ENCODE measurements at places on chromosomes 3 and 15. TPM values are rescaled to one million over a fixed set of nuclear protein-coding genes. Genes with fewer than 3 reads are reported as not detected.

- no peak for DNase-seq
Observed at GRCh38 chr3:143832433-143832832, 15.8 kb downstream of the SLC9A9 start.

DNA sequence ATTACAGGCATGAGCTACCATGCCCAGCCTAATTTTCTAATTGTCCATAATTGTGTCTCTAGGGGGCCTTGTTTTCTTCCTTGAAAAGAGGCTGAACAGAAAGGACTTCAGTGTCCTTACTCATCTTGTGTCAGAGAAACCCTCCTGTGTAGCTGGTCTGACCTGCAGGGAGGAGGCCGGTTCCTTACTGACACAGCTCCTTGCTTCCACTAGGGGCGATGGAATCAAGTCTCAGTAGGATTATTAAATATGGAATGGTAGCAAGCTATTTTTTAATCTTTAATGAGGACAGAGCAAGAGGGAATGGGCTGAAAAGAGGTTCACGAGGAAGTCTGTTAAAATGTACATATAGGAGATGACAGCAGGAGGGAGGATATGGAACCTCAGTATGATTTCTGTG, 8.6 kb downstream of the LPCAT4 start:
- no peak for DNase-seq

MEX3B gene
- 6.4 TPM for total RNA-seq

ROBO2 gene
- 6.1 TPM for total RNA-seq

- no peak for DNase-seq
Observed at GRCh38 chr15:82805994-82806406, at the start of gene FSD2. Gene FSD2 (minus strand): TSS chr15:82806069. CDS start chr15:82787390, 18,679 bp downstream.

DNA sequence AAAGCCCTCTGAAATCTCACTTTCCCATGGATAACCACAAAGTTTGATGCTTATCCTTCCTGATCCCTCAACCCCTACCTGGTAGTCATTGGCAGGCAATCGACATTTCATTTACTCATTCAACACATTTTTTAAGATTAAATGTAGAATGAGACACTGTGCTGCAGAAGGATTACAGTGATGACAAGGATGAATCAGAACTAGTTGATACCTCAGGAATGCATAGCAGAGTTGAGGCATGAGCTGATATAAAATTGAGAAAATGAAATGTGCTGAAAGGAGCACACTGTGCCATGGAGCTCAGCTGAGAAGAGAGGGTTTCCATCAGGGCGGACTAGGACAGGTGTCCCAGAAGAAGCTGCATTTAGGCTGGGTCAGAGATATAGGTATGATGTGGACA, 48.9 kb upstream of the ACTL6A start:
- no peak for DNase-seq

- no peak for DNase-seq
Observed at GRCh38 chr3:184656458-184656828, 55.4 kb downstream of the MAGEF1 start.

GRCh38 chr3:44061961-44062360, 179.7 kb upstream of the TOPAZ1 start:
- DNase-seq, result no peak

DNA sequence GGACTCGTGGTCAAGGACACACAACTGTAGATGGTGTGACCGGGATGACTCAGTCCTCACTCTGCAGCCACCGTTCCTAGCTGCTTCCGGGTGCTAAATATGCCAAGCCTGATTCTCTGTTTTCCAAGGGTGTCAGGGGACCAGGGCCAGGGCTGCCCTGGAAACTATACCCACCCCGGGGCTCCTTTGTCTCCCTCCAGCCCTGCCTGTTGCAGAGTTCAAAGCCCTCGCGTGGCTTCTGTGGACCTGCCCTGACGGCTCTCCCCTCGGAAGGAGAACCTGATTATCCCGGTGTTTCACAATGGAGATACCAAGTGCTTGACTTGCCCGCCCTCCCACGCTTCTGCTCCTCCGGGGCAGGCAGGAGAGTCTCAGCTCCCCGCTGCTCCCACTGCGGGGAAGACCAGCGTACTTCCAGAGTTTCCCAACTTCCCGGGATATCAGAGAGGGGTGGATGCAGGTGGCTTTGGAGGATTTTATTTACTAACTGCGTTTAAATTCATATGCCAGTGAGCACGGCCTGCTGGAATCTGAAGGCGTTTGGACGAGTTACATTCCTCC, 125.0 kb downstream of the ASB7 start:
- DNase-seq, result peak; percentile 70

DNA sequence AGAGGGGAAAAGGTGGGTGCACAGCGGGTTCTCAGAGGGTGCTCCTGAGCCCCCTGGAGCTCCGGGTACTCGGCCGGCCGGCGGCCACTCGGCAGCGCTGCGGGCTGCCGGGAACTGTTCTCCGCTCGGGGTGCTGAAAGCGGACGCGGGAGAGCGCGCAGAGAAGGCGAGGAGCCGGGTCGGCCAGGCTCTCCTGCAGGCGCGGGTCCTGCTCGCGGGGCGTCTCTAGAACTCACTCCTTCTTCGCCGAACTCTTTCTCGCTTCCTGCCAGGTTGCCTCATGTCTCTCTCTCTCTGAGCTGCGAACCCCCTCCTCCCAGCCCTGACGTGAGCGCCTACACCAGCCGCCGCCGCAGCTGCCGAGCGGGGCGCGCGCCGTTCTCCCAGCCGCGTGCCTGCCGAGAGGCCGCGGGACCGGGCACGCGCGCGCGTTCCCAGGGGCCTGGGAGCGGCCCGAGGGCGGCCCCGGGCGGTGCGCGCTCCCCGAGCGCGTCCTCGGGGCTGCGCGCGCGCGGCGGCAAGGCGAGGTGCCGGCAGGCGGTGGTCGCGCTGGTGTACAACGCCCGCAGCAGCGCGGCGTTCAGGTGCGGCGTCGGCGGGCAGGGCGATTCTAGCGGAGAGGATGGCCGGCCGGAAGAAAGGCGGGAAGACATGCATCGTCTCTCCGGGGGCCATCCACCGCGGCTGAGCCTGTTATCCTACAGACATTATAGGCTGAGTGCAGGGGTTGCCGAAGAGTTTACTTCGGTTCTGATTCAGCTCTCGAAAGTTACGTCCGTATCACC, at the start of gene PEX5L:
PEX5L (minus strand) TSS at position 267 of the 785 bp plus-strand sequence. CDS start 338 bp downstream, outside the sequence.
- peak; percentile 23 for DNase-seq

MEIS2 gene
- 73.0 TPM for total RNA-seq

CP gene
- not detected for total RNA-seq

WDR49 gene
- total RNA-seq, result 0.32 TPM

GRCh38 chr3:172808969-172809546, 58.5 kb downstream of the ECT2 start:
- peak; percentile 65 for DNase-seq

DNA sequence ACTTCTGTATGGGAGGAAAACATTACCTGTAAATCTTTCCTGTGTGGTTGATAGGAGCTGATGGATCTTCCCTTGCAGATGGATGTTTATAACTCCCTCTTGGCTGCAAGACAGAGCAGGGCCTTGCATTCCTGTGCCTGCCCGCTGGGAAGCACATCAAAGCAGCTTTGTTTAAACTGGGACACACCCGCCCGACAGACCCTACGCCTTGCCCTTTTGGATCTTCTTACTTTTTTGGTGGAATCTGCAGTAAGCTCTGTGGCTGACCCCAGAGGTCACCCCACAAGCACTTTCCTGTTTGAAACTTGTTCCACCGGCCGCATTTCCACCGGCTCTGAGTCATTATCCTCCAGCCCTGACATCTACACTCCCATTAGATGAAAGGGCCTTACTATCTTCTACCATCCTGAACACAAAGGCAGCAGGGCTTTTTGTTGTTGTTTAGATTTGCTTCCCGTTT, 244.1 kb upstream of the STT3B start:
- peak; percentile 85 for DNase-seq

GRCh38 chr15:90930861-90931574, 1.3 kb downstream of the HDDC3 start:
- no peak for DNase-seq

DNA sequence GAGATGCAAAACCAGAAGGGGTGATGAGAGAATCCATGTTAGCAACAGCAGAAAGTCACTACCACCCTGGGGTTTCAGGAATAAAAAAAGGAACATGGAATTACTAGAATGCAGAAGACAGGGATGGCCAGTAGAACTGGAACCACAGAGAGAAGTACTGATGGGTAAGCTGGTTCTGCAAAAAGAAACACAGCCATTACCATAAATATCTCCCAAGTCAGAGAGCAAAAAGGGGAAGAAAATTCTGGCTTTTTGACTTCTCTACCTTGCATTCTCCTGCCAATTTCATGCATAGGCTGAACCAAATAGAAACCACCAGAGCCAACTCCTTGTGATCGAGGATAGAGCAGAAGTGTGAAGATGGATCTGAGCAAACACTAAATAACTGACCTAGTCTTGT, 550.4 kb upstream of the NAALADL2 start:
- no peak for DNase-seq

- no peak for DNase-seq
Observed at GRCh38 chr3:79558943-79559342, 208.9 kb downstream of the ROBO1 start.

GRCh38 chr3:47579875-47580274, 1.2 kb upstream of the CSPG5 start:
- no peak for DNase-seq

NOX5 gene
- total RNA-seq, result 0.64 TPM

DNA sequence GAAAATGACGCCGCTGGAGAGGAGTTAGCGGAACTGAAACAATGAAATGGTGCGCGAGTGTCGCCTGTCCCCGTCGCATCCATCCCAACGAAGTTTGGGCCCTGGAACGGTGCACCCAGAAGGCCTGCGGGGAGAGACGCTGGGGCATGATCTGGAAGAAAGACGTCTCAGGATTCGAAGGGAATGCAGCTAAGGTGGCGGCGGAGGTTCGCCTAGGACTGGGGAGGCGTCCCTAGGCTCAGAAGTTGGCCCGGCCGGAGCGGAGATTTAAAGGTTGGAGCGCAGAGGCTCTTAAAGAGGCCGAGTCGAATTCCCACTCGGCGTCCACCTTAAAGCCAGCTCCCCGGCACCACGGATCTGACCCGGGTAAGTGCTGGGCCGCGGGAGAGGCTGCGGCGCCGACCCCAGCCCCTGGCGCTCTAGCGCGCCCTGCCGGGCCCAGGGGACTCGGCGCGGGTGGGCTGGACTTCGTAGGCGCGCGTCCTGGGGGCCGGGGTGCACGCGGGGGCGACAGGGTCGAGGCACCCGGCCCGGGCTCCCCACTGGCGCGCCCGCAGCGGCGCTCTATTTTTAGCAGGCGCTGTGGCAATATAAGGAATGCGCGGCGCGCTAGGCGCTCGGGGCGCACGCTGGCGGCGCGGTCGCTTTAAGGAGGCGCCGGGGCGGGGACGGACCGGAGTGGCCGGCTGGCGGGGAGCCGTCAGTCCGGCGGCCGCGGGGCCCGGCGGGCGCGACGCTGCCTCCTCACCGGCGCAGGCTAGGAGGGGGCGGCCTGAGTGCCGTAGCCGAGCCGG, at the start of gene MRAS:
MRAS (plus strand) TSS at position 620 of the 794 bp plus-strand sequence. CDS start 24,305 bp downstream, outside the sequence.
- peak; percentile 81 for DNase-seq

DNA sequence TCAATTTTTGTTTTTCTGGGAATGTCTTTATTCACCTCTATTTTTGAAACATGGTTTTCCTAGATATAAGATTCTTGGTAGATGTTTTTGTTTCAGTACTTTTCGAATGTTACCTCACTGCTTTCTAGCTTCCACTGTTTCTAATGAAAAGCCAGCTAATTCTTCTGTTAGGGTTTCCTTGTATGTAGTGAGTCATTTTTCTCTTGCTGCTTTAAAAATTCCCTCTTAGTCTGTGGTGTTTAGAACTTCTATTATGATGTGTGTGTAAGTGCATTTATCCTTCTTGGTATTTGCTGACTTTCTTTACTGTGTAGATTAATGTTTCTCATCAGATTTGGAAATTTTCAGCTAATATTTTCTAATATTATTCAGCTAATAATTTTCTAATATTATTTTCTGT, 151.1 kb upstream of the OSTN start:
- no peak for DNase-seq

IGSF11 gene
- total RNA-seq, result not detected

CASR gene
- total RNA-seq, result not detected

DNA sequence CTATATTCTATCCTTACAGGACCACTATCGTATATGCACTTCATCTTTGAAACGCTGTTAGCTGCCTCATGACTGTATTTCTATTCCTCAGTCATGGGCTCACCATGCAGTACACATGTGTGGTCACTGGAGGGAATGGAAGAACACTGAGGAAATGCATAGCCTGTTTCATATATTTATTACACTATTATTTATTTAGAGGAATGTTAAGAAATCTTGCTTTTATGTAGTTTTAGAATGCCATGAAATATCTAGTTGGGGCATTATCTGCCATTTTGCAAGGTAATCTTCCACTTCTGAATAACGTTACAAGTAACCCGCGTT, 155.7 kb downstream of the IGF1R start:
- peak; percentile 21 for DNase-seq

DNA sequence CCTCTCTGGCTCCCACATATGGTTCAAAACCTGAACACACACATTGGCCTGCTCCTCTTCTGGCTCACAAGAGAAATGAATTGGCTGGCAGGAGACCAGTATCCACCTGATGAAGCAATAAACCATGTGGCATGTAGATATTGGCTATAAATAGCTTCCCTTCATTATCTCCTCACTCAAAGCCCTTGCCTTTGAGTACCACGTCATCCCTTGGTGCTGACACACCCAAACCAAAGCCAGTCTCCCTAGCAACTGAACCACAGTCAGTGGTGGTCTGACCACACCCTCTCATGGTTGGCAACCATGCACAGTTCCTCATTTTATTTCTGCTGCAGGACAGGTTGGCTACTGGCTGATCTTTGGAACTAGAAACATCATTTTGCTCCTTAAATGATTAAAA, 98.8 kb downstream of the ZNF621 start:
- peak; percentile 16 for DNase-seq

- no peak for DNase-seq
Observed at GRCh38 chr3:187774185-187774789, 29.0 kb upstream of the BCL6 start.

DNA sequence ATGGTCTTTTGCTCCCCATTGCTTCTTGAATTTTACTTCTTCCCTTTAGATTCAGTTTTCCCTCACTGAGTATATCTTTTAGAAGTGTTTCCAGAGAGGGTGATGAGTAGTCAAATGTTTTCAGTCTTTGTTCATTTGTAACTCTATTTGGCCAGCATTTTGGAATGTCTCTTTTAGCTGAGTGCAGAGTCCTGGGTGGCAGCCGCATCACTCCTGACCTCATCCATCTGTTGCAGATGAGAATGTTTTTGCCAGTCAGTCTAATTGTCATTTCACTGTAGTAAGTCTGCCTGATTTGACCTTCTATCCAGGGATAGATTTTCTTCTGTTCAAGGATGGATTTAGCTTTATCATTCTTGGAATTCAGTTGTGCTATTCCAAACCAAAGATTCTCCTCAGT, 7.3 kb downstream of the SRPRB start:
- no peak for DNase-seq

DNA sequence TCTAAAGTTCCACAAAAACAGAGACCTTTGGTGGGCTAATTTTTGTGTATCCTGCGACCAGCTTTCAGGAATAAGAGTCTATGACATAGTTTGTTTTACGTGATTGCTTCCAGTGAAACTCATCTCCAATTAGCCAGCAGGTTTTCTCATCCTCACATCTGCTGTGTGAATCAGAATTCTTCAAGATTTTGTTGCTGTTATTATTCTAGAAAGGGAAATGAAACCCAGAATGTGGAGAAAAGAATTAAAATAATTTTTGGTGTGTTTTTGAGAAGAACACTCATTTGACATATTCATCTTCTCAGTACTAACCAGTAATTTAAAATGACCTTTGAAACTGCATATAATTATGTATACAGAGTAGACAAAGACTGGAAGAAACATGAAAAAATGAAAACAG, 175.9 kb downstream of the USP13 start:
- no peak for DNase-seq

All from fibroblast of villous mesenchyme (primary cell).